ENCODE measurements at places on chromosomes 12 and 14.

GRCh38 chr12:20883288-20883687 is 72.8 kb downstream of the SLCO1B3 start:
- DNase-seq = no peak

- DNase-seq = peak; percentile 60
These were observed 243.5 kb upstream of the CAND1 start for GRCh38 chr12:67025543-67026114.

GRCh38 chr12:27303139-27304111 is 29.2 kb upstream of the BMAL2 start:
- no peak for DNase-seq

GRCh38 chr14:36719823-36720222 is 58.2 kb downstream of the PAX9 start:
- no peak for DNase-seq

GRCh38 chr12:120167529-120168095 is 26.9 kb downstream of the GCN1 start:
- no peak for DNase-seq

DNA sequence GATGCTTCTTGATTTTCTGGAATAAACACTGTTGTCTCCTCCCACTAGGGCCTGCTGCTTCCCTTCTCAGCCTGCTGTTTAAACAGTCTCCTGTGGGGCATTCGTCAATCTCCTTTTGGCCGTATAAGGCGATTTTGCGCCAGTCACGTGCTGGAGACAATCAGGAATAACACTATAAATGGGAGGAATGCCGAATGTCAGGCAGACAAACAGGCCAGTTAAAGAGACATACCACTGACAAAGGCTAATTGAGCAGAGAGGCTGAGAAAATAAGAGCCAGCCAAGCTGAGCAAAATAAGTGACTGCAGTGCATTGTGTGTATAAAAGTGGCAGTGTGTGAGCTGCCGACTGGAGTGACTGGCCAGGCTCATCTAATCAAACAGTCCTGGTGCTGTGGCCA is 23.3 kb downstream of the DMAC2L start:
- peak; percentile 24 for DNase-seq

GRCh38 chr12:15561396-15561795 is 227.8 kb downstream of the EPS8 start:
- DNase-seq = no peak

DNA sequence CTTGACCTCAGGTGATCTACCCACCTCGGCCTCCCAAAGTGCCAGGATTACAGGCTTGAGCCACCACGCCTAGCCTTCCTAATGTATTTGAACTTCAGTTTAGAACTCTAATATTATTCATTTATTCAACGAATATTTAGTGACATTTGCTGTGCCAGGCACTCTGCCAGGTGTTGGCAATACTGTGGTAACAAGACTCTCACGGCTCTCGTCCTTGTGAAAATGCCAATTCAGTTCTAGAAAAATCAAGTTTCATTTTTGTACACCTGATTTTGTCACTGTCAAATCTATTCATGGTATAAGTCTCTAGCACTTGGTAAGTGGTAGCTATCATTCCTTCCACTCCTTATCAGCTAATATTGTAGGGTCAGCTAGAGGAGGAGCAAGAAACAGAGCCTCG is 6.3 kb upstream of the PWP1 start:
- no peak for DNase-seq

DNA sequence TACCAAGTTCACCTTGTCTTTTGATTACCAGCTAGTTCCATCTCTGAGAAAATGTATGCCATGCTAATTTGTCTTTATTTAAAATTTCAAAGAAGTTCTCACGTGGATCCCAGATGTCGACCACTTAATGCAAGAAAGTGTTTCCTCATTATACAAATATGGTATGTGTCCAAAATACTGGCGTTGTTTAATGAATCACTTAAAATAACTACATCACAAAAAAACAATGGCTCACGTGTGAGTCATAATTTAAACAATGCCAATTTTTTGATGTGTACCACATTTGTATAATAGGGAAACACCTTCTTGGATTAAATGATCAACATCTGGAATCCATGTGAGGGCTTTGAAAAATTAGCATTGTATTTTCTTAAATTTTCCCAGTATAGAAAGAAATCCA is 40.8 kb downstream of the DBX2 start:
- DNase-seq = no peak

DNA sequence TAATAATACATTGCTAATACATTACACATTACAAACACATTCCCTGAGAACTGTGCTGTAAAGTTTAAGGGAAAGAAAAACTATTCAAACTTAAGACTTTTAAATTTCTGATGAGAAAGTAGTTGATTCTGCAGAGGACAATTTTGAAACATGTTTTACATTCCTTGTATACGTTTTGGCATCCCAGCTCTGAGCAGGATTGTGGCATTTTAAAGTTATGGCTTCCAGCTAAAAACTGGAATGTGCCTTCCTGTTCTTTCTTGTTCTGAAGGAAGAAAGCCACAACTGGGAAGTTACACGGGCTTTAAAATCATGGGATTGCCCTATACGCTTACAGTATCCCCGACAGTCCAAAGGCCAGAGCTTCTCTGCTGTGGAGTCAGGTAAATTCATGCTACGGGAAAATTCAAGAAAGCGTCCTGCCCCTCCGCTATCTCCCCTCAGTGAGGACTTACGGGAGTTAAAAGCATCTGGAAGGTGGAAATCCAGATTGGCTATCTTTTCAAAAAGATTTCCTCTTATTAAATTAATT is 10.8 kb upstream of the KLHL42 start:
- DNase-seq = no peak

DNA sequence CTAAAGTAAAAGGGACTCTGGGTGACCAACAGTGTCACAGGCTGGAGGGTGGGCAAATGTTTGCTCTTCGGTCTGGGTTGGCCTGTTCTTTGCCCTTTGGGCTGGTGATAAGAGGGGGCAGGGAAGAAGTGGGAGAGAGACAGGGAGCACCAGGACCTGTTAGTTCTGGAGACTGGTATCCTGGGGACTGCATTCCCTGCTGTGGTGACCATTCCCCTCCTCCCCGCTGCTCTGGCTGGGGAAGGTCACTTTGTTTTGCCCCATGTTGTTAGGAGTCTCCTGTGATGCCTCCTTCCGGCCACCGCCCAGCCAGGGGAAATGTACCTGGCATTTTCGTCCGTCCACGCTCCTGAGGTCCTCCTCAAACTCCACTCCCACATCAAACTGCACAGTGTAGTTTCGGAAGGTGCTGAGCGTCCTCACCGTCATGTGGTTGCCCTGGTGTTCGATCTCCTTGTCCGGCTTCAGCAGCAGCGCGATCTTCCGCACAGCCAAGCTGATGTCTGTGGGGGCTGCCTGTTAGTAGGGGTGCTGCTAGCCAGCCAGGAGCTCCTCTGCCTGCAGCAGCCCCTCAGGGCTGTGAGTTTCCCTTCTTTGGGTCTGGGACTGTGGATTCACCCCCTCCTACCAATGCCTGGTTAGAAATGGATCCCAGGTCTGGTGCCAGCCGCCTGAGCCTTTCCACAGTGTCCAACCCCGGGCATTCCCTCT is 618 bp downstream of the RBP5 start:
- DNase-seq = no peak

GRCh38 chr12:46921764-46922133 is 96.0 kb upstream of the SLC38A4 start:
- DNase-seq = no peak

DNA sequence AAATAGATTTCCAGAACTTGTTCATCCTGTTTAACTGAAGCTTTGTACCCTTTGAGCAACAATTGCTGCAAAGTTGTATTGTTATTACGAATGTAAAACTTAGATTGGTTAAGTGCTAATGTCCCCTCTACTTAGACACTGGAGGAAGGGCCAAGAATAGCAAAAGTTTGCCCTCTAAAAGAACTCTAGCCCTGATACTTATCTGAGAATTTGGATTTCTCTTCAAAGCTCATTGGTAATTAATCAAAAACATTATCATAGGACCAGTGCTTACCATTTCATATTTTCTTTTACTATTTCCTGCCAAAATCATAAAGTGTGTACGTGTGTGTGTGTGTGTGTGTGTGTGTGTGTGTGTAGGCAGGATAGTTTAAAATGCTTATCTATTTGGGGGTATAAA is 58.2 kb downstream of the LMNTD1 start:
- DNase-seq = no peak

DNA sequence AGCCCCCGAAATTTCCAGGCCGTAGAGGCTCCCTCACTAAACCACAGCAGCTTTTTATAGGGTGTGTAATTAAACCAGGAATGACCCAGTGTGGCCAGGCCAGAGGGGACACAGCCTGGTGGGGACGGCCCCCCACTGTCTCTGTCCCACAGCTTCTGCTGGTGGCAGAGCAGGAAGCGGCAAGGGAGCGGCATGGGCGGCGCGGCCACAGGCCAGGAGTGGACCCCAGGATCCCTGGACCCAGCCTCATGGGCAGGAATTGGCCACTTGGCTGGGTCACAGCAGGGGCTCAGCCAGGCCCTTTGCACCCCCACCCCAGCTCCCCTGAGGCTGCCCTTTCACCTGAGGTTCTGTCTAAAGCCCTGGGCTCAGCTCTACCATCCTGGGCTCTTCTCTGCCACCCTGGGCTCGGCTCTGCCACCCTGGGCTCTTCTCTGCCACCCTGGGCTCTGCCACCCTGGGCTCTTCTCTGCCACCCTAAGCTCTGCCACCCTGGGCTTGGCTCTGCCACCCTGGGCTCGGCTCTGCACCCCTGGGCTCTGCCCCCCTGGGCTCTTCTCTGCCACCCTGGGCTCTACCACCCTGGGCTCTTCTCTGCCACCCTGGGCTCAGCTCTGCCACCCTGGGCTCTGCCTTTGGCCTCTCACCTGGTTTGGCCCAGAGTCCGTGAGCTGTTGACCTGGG is 39.3 kb downstream of the FBRSL1 start:
- DNase-seq = no peak

DNA sequence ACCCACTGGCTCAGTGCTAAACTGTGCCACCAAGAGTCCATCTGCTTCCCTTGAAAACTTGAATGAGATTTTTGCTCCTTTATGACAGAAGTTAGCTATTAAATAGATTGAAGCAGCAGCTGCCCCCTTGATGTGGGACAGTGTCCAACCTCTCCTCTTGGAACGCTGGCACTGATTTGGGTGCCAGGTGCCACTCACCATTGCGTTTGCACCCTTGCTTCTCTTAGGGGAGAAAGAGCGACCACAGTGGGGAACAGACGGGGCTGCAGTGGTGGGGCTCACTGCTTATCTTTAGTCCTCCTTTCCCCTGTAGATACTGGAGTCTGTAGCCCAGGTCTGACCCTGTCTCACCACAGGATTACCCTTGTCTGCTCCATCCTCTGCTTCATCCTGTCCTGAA is 9.4 kb downstream of the EP400 start:
- no peak for DNase-seq

DNA sequence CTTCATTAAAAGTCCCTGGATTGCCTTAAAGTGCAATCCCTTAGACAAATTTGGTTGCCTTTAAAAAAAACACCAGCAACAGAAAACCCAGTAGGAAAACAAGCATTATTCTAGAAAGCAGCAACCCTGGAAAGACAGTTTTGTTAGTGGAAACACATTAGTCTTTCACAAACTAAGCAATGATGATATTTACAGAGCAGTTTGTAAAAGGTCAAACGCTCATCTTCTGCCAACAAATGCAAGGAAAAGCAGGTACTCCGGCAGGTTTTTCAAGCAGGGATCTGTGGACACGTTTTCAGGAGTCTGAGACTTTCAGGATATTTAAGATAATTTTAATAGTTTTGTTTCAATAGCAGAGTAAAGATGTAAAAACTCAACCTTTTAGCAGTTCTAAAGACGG is 202.2 kb downstream of the EXOC5 start:
- no peak for DNase-seq

DNA sequence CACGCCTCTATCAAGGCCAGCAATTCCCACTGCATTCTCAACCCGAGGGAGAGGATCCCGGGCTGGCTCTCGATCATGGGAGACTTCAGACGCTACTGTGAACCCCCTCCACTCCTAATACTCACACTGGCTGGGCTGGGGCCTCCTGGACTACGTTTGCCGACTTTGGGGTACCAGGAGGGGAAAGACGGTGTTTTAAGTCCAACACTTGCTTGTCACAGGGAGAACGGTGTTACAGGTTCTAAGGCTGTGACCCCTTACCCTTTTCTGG is 463 bp downstream of the NACA start:
- no peak for DNase-seq

DNA sequence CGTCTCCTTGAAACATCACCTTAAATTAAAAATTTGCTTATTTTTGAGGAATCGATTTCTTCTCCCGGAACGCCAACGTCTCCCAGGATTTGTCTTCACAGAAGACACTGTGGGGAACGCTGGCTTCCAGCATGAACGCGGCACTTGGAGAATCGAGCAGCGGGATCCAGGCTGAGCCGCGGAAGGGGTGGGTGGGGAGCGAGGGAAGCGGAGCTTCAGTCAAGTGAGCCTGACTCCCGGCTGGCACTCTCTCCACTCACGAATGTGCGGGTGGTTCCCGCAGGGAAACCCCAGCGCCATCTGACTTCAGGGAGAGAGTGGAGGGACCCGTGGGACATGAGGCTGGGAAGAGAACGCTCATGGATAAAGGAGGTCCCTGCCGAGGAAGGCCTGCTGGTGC is 506.0 kb upstream of the TMEM132C start:
- no peak for DNase-seq

DNA sequence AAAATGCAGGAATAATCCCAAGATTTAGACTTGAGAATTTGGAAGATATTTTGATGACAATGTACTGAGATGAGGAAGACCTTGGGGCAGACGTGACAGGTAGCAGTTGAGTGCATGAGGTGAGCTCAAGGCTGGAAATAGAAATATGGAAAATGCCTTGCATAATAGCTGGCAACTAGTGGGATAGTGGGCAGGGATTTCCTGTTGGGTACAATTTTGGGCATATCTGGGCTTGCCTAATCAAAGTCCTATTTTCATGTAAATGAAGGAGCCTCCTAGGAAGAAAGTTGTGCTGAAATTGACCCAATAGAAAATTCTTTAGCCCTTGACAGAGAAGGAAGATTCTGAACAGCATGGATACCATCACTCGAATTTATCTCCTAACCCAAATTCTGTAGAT is 6.4 kb upstream of the GLIPR1 start:
- DNase-seq = no peak

GRCh38 chr12:96241846-96242256 is 47.7 kb downstream of the ELK3 start:
- no peak for DNase-seq

GRCh38 chr12:104672096-104672445 is 215.3 kb downstream of the CHST11 start:
- no peak for DNase-seq

GRCh38 chr14:72745546-72745945 is 148.4 kb downstream of the DPF3 start:
- DNase-seq = no peak
